ENCODE measurements at places on chromosomes 3 and 15. TPM values are rescaled to one million over a fixed set of nuclear protein-coding genes. Genes with fewer than 3 reads are reported as not detected.
A peak's percentile ranks its signal among the peaks of the same experiment; 100 is the strongest.

DNA sequence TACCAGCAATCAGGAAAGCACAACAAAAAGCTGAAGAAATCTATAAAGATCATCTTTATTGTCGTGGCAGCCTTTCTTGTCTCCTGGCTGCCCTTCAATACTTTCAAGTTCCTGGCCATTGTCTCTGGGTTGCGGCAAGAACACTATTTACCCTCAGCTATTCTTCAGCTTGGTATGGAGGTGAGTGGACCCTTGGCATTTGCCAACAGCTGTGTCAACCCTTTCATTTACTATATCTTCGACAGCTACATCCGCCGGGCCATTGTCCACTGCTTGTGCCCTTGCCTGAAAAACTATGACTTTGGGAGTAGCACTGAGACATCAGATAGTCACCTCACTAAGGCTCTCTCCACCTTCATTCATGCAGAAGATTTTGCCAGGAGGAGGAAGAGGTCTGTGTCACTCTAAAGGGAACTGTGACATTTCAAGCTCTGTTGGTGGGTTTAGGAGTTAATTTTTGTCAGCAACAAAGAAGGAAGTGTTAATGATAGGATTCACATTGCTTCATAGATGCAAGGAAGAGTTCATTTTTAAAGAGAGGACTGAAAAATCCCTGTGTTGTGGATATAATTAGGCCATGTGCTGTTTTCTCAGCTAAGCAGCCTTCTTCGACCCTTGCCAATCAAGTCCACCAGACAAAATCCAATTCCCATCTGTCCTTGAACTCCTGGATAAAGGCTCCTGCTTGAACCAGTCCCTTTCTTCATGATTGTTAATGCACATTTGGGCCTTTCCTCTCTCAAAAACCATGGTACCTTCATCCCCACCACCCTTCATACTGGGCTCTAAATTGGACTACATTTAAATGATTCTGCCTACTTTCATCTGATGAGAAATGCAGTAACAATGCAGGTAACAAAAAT, 1.2 kb downstream of the GPR15 start:
- no peak for DNase-seq

DNA sequence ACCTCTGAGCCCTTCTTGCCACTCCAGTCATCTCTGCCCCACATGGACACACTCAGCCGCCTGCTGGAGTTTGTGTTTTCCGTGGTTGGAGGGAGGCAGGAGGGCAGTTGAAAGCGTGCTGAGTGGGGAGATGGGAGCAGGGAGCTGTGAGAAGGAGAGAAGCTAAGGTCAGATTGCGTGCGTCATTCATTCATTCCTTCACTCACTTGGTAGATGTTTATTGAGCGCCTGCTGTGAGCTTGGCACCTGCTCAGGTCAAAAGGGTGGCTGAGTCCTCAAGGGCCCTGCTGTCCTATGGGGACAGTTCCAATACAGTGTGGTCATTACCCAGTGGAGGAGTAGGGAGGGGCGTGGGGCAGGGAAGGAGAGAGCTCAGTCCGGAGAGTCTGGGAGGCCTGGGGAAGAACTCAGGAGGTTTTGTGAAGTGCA, 23.5 kb downstream of the LIMD1 start:
- no peak for DNase-seq

- DNase-seq = no peak
Observed at GRCh38 chr3:85482213-85482490, 523.4 kb downstream of the CADM2 start.

GRCh38 chr3:143433787-143434378, 314.3 kb downstream of the CHST2 start:
- DNase-seq = no peak

GRCh38 chr3:55813268-55814097, 326.4 kb upstream of the WNT5A start:
- no peak for DNase-seq

Gene CFAP91
- 0.63 TPM for total RNA-seq

Gene TUSC7
- total RNA-seq = not detected

Gene PLCH1
- 0.15 TPM for total RNA-seq

Gene ETFA
- 37.0 TPM for total RNA-seq

DNA sequence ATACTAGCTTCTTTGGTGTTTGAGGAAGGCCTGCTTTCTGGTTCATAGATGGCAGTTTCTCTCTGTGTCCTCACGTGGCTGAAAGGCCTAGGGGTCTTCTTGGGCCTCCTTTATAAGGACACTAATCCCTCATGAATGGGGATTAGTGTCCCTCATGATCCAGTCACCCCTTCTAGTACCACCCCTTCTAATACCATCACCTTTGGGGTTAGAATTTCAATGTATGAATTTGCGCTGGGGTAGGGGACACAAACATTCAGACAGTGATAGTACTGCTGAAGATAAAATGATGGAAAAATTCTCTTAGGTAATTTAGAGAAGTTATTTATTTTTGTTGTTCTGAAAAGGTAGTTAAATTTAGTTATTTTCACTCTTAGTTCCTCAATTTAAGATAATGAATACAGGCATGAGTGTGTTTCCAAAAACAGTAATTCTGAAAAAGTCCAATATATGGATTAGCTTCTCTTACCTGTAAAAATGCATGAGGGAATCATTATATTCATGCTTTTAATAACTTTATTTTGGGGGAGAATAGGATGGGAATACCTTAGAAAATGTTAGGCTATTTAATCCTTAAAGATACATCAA, 103.6 kb downstream of the FNDC3B start:
- DNase-seq = no peak

DNA sequence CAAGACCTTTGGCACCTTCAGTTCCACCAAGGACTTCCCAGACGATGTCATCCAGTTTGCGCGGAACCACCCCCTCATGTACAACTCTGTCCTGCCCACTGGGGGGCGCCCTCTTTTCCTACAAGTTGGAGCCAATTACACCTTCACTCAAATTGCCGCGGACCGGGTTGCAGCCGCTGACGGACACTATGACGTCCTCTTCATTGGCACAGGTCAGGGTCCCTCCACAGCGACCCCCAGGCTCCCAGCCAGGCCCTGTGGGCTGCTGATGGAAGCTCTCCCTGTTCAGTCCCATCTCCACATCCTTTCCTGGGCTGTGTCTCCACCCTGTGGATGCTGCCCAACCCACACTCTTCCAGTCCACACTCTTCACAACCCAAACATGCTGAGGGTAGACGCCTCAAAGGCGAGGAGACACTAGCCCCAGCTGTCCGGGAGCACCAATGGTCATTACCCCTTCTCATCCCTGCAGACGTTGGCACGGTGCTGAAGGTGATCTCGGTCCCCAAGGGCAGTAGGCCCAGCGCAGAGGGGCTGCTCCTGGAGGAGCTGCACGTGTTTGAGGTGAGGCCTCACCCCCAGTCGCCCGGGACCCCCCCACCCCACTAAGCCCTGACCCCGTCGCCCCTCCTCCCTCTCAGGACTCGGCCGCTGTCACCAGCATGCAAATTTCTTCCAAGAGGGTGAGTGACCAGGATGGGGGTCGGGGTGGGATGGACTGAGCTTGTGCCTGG, 4.3 kb upstream of the LSMEM2 start:
- DNase-seq = peak; percentile 55

DNA sequence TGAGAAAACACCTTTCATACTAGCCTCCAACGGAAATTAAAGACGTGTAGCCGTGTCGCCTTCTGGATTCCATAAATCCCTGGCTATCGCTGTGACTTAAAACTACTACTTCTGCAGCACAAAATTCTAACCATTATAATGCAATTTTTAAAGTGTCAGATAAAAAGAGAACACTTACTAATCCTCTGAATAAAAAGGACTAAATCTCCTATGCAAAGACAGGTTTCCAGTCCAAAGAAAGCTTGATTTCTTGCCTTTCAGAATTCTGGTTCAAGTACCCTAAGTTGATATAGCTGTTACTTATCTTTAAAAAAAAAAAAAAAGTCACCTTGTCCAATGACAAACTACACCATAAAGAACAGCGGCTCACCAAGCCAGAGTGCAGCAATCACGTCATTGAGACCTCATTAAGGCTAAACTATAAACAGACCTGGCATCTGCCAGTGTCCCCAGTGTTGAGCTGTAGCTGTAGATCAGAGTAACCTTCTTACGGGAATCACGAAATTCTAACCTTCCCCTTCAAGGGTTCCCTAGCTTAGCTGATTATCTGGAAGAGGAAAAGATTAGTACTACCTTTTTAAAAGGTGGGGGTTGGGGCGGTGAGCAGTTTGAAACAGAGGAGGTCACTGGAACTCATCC, 2.2 kb downstream of the ABCC5 start:
- DNase-seq = no peak

- DNase-seq = no peak
Observed at GRCh38 chr3:86996261-86996955, 5.5 kb upstream of the VGLL3 start.

DNA sequence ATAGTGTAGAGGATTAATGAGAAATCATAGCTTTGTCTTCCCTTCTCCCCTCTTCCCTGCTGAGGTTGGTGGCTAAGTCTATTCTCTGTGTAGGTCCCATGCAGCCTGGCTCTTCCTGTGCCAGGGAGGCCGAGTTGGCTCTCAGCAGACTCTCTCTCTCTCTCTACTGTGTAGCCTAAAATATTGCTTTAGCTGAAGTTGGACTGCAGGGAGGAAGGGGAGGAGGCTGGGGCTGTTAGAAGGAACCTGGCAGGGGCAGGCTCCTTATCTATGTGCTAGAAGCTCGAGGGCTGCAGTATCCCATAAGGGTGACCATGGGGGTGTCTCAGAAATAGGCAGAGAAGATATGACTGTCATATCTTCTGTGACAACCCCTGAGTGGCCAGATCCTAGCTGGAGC, 160.8 kb downstream of the EPHB1 start:
- DNase-seq = no peak

Gene POPDC2
- total RNA-seq = 4.3 TPM

GRCh38 chr15:67035886-67036285, 29.5 kb upstream of the SMAD3 start:
- DNase-seq = no peak

DNA sequence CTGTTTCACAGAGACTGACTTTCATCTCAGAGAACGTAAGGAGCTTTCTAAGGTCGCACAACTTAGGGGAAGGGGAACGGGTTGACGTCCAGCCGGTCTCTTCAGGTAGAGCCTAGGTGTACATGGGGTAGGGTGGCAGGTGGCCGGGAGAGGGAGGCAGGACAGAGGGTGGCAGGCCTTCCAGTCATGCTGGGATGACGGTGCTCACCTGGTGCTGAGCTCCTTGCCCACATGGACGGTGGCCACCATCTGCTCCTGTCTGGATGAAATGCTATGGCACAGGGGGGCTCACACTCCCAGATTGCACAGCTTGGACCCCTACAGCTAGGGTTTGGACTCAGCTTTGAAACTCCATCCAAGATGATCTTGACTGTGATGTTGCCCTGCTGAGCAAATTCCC, 144.5 kb downstream of the ATP10A start:
- no peak for DNase-seq

DNA sequence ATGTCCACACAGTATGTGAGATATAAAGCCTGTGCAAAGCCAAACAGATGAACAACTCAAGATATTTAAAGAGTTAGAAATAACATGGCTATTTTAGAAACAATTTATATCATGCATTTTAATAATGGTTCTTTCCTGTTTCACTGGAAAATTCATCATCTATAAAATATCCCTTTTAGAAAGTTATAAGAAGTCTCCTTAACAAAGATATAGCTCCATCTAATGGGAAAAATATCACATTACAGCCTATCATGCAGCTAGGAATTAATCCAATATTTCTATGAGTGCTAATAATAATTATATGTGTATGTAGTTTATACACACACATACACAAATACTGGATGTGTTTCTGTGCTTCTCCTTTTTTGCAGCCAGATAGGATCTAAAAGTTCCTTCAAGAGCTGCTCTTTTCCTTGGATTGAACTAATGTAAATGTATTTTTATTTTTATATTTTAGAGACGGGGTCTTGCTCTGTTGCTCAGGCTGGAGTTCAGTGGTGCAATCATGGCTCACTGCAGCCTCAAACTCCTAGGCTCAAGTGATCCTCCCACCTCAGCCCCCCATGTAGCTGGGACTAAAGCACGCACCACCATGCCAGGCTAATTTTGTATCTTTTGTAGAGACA, 21.6 kb downstream of the RPL22L1 start:
- DNase-seq = no peak

Gene ONECUT1
- not detected for total RNA-seq

DNA sequence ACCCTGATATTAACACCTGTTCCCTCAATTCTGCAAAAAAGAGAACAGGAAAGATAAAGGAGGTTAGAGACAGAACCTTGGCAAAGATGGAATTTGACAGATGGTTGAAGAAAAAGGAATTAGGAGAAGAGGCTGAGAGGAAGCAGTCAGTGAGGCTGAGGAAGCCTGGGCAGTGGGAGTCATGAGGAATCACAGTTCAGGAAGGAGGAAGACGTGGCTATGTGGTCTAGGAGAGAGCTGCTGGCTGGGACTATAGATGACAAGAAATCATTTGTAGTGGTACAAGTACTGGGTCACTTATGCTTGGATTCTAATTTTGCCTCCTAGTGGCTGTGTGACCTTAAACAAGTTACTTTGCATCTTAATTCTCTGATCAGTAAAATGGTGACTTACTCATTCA, 49.0 kb downstream of the LARS2 start:
- DNase-seq = no peak

DNA sequence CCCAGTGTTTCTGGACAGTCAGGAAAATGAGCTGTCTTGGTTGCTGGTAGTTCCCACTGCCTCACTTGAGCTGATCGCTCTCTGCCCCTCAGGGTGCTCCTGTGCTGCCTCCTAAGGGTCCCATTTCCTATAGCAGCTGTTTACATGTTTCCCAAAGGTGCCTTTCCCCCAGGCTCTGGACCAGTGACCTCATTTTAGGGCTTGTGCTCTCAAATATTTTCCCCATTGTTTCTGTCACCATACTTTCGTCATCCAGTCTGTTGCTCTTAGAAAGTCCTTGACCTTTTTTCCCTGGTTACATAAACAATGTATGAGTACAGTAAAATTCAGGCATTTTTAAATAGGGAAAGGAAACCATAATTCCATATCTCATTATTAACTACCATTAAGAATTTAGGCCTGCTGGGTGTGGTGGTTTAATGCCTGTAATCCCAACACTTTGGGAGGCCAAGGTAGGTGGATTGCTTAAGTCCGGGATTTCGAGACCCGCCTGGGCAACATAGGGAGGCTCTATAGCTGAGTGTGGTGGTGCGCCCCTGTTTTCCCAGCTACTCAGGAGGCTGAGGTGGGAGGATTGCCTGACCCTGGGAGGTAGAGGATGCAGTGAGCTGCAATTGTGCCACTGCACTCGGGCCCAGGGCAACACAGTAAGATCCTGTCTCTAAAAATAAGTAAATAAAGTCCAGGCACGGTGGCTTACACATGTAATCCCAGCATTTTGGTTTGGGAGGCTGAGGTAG, 11.7 kb downstream of the RAD54L2 start:
- DNase-seq = no peak

Gene ARRDC4
- 2.0 TPM for total RNA-seq

DNA sequence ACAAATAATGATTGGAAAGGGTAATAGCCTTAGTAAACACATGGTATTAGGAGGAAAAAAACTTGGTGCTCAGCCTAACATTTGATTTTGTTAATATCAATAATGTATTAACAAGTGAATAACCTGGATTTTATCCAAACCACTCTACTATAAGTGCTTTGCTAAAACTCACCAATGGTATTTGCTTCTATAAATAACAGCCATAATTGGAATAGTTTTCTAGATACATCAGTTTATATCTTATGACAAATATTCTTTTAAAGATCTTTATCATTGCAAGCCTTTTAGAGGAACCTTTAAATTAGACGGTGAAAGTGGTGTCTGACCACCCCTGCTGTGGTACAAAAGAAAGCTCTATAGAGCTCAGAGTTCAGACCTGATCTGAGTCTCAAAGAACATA, 123.9 kb downstream of the SHOX2 start:
- no peak for DNase-seq

GRCh38 chr15:44075535-44075934, 119.5 kb downstream of the FRMD5 start:
- DNase-seq = no peak

All from T-helper 17 cell (primary cell).